ENCODE measurements at places on chromosomes 7 and 10.

DNA sequence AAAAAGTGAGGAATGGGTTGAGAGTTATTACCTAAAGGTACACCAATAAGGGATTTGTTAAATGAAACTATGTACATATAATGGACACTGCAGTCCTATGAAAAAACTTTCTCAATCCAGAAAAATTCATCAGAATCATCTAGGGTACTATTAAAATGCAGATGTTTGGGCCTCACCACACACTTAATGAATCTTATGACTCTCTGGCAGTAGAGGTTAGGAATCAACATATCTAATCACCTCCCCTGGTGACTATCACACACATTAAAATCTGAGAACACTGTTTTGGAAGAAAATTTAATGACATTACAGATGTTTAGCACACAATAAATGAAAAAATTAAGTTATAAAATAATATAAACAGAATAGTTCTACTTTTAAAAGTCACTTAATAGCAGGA lies 32.1 kb downstream of the BAZ1B start:
- DNase-seq = no peak

DNA sequence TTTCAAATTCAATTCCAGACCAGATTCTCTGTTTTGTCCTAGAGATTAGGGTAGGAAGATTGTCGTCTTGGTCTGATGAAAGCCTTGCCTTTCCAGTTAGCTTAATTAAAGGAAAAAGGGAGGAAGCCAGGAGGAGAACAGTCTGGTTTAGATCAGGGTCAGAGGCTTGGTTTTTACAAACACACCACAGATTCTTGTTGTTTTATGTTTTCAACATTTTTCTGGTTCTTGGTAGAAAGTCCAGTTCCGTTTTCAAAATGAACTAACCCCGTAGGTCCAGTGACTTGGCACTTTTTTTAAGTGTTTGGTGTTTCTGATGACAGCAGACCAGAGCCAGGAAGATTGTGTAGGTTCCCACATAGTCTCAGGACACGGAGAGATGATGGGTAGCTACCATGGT lies 167.1 kb upstream of the INHBA start:
- DNase-seq = no peak

- no peak for DNase-seq
Measured at GRCh38 chr10:17851611-17852010, 42.5 kb downstream of the MRC1 start.

DNA sequence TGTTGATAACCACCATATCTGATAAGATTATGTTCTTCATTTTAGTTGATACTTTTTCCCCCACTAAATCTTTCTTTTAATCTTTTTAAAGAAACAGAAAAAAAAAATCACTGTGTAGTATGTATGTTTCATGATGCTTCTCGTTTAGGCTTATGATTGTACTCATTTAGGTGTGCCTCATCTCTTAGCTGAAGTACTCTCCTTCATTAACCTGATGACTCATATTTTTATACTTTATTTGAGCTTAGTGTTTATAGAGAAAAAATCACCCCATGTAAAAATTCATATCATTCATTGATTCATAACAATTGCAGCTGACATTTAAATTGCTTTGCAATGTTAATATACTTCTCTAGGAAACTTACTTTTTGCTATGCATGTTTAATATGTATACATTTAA lies 158.9 kb downstream of the MLLT10 start:
- DNase-seq = no peak

GRCh38 chr7:155749578-155749977 lies 62.7 kb downstream of the SHH start:
- DNase-seq = no peak

- no peak for DNase-seq
Measured at GRCh38 chr10:107013258-107014006, 151.1 kb downstream of the SORCS1 start.

Data from nucleus accumbens (tissue), 56 donors.